ENCODE measurements at places on chromosomes 13 and 19.

- no peak overlapping the region for H3K27ac ChIP-seq
- no peak overlapping the region for H3K4me3 ChIP-seq
- H3K27me3 ChIP-seq: no peaks in the 10 kb centered on the region
- peaks cover 32% of the 10 kb centered on the region for H3K36me3 ChIP-seq
- no peaks in the 10 kb centered on the region for H3K4me1 ChIP-seq
- peak; percentile 48 for DNase-seq
Measured at GRCh38 chr13:45393941-45394570, 24.1 kb downstream of the SLC25A30 start.

DNA sequence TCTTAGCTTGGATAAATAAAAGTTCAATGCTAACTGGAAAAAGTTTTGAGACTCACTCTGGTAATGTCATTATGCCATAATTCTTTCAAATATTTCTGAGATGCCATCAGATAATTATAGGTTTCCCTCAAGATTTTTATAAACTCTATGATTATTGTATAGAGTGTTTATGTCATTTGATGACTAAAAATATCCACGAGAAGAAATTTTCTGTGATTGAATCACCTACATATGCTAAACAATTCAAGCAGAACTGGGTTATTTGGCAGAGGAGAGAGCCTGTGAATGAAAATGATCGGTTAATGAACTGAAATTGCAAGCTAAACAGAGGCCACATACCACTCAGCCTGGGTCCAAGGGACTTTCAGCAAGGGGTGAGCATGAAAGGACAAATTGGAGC lies 92.6 kb upstream of the TSC22D1 start:
- H3K4me1 ChIP-seq: no peaks in the 10 kb centered on the region
- H3K27ac ChIP-seq: no peak overlapping the region
- H3K27me3 ChIP-seq: peaks cover 2% of the 10 kb centered on the region
- H3K4me3 ChIP-seq: no peak overlapping the region

- H3K27ac ChIP-seq: no peak overlapping the region
- no peak overlapping the region for H3K4me3 ChIP-seq
- H3K36me3 ChIP-seq: no peaks in the 10 kb centered on the region
- H3K27me3 ChIP-seq: peaks cover 10% of the 10 kb centered on the region
- H3K4me1 ChIP-seq: no peaks in the 10 kb centered on the region
Measured at GRCh38 chr13:27381601-27382000, 42.8 kb upstream of the GTF3A start.

- no peak for DNase-seq
- H3K4me1 ChIP-seq: no peaks in the 10 kb centered on the region
- H3K27me3 ChIP-seq: peaks cover 83% of the 10 kb centered on the region
- H3K27ac ChIP-seq: no peak overlapping the region
- H3K4me3 ChIP-seq: no peak overlapping the region
Measured at GRCh38 chr13:111117289-111117688, 2.2 kb downstream of the ARHGEF7 start.

GRCh38 chr13:64928696-64929499 lies 2301.2 kb downstream of the PCDH9 start:
- peak; percentile 9 for DNase-seq
- no peak overlapping the region for H3K27ac ChIP-seq
- no peaks in the 10 kb centered on the region for H3K27me3 ChIP-seq
- H3K36me3 ChIP-seq: no peaks in the 10 kb centered on the region
- H3K4me3 ChIP-seq: no peak overlapping the region
- H3K4me1 ChIP-seq: no peaks in the 10 kb centered on the region

GRCh38 chr13:112161521-112162301 lies 94.8 kb downstream of the SOX1 start:
- peaks cover 17% of the 10 kb centered on the region for H3K4me1 ChIP-seq
- no peaks in the 10 kb centered on the region for H3K27me3 ChIP-seq
- H3K4me3 ChIP-seq: no peak overlapping the region

DNA sequence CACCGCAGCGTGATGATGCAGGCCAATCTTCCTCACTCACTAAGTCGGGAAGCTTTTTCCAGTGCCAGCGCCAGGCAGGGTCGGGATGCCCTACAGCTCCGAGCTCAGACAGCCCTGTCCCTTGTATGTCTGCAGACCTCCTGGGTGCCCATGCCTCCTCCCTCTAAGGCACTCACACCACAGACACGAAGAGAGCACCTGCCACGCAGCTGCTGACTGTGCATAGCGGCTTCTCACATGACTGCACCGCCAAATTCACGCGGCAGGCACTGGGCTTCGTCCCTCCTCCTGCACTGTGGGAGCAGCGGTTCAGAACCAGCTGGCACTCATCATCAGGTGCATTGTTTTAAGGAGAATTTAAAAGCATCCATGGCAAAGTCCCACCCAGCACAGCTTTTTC lies 88.1 kb downstream of the SLC7A1 start:
- peaks cover 12% of the 10 kb centered on the region for H3K36me3 ChIP-seq
- no peak for DNase-seq
- no peak overlapping the region for H3K27ac ChIP-seq
- no peaks in the 10 kb centered on the region for H3K27me3 ChIP-seq

GRCh38 chr13:54536112-54536511 lies 1507.5 kb downstream of the OLFM4 start:
- no peaks in the 10 kb centered on the region for H3K36me3 ChIP-seq
- H3K27me3 ChIP-seq: no peaks in the 10 kb centered on the region
- no peak overlapping the region for H3K4me3 ChIP-seq
- no peaks in the 10 kb centered on the region for H3K4me1 ChIP-seq
- no peak overlapping the region for H3K27ac ChIP-seq

GRCh38 chr13:46121033-46121432 lies 16.2 kb upstream of the CPB2 start:
- H3K27me3 ChIP-seq: no peaks in the 10 kb centered on the region
- H3K27ac ChIP-seq: peak overlapping the region; percentile 99
- peaks cover 92% of the 10 kb centered on the region for H3K4me1 ChIP-seq
- no peaks in the 10 kb centered on the region for H3K36me3 ChIP-seq
- DNase-seq: no peak

- no peak overlapping the region for H3K4me3 ChIP-seq
- H3K27ac ChIP-seq: no peak overlapping the region
- no peaks in the 10 kb centered on the region for H3K27me3 ChIP-seq
Measured at GRCh38 chr13:37383046-37383445, 215.5 kb downstream of the POSTN start.

DNA sequence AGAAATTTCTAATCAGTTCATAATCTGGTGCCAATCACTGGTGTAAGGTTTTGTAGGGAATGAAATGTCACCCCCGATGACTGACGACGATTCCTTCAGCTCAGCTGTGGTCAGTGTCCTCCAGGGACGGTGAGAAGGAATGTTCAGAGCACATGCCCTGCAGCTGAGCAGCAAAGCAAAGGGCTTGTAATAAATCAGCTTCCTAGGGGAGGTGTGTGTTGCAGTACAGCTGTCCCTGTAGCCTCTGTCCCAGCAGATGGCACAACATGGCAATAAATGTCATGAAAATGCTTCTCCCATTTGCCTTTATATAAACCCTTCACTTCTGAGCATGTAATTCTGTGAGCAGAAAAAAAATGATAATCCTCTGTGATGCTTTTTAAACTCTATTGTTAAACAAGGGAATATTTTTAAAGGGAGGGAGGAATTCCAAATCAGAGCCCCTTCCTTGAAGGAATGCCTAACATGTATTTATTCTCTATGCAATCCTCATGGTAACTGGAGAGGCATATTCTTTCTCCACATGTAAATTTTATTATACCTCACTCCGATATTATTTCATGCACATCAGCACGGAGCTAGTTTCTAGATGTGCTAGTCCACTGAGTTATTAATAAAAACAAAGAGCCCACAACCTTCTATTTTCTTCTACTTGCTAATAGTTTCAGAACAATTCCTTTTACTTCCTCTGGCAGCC lies 102.5 kb downstream of the FAM216B start:
- no peak overlapping the region for H3K27ac ChIP-seq
- DNase-seq: no peak
- no peak overlapping the region for H3K4me3 ChIP-seq
- no peaks in the 10 kb centered on the region for H3K4me1 ChIP-seq
- H3K27me3 ChIP-seq: no peaks in the 10 kb centered on the region

DNA sequence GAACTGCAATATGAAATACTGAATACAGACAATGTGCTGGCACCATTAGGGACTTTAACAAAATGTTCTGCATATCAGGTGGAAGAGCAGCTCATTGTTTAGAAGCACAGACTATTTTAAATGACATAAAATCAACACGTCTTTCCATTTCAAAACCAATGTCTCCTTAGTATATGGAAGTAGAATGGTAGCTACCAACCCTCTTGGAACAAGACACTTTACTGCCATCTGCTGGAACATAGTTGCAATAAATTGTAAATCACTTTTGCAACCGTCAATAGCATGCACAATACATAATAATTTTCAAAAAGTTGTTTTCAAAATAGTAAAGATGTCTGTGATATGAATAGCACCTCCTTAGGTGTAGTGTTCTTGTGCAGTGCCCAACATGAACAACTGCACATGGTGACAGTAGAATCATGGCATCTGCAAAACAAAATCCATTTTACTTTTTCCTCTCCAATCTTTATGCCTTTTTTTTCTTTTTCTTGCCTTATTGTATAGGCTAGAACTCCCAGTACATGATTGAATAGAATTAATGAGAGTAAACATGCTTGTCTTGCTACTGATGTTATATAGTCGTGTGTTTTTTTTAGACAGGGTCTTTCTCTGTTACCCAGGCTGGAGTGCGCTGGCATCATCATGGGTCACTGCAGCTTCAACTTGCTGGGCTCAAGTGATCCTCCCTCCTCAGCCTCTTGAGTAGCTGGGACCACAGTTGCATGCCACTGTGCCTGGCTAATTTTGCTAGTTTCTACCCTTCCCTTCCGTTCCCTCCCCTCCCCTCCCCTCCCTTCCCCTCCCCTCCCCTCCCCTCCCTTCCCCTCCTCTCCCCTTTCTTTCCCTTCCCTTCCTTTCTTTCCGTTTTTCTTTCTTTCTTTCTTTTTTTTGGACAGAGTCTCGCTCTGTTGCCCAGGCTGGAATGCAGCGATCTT lies 7.8 kb upstream of the LYPD5 start:
- no peaks in the 10 kb centered on the region for H3K36me3 ChIP-seq
- H3K4me3 ChIP-seq: no peak overlapping the region
- no peaks in the 10 kb centered on the region for H3K4me1 ChIP-seq
- H3K27ac ChIP-seq: no peak overlapping the region
- no peaks in the 10 kb centered on the region for H3K27me3 ChIP-seq

DNA sequence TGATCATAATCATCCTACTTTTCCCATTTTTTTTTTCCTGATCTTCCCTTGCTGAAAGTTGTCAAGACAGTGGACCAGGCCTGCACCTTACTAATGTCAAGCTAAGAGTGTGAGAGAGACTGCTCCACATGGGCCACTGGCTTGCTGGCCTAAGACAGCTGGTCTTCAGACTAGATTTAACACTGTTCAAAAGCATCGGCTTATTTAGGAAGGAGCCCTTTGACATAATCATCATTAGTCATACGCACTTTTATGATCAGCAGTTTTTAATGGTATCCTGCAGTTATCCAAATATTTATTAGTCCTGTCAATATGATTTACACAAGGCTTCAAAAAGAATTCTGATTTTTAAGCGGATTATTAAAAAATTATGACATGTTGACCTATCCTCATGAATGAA lies 270.6 kb downstream of the DNAJC15 start:
- no peak for DNase-seq
- no peaks in the 10 kb centered on the region for H3K27me3 ChIP-seq
- peaks cover 44% of the 10 kb centered on the region for H3K4me1 ChIP-seq
- no peak overlapping the region for H3K27ac ChIP-seq
- H3K36me3 ChIP-seq: no peaks in the 10 kb centered on the region
- no peak overlapping the region for H3K4me3 ChIP-seq

- H3K36me3 ChIP-seq: peaks cover 22% of the 10 kb centered on the region
- no peak overlapping the region for H3K27ac ChIP-seq
- no peaks in the 10 kb centered on the region for H3K4me1 ChIP-seq
Measured at GRCh38 chr19:55228015-55228391, 560 bp downstream of the TMEM86B start.

- no peaks in the 10 kb centered on the region for H3K27me3 ChIP-seq
- H3K4me3 ChIP-seq: no peak overlapping the region
- no peaks in the 10 kb centered on the region for H3K4me1 ChIP-seq
- no peak overlapping the region for H3K27ac ChIP-seq
Measured at GRCh38 chr13:77406644-77407440, 79.9 kb upstream of the MYCBP2 start.

GRCh38 chr13:107643615-107644014 lies 571.7 kb downstream of the LIG4 start:
- DNase-seq: peak; percentile 3
- H3K4me1 ChIP-seq: no peaks in the 10 kb centered on the region
- no peaks in the 10 kb centered on the region for H3K36me3 ChIP-seq
- no peak overlapping the region for H3K27ac ChIP-seq
- no peak overlapping the region for H3K4me3 ChIP-seq

DNA sequence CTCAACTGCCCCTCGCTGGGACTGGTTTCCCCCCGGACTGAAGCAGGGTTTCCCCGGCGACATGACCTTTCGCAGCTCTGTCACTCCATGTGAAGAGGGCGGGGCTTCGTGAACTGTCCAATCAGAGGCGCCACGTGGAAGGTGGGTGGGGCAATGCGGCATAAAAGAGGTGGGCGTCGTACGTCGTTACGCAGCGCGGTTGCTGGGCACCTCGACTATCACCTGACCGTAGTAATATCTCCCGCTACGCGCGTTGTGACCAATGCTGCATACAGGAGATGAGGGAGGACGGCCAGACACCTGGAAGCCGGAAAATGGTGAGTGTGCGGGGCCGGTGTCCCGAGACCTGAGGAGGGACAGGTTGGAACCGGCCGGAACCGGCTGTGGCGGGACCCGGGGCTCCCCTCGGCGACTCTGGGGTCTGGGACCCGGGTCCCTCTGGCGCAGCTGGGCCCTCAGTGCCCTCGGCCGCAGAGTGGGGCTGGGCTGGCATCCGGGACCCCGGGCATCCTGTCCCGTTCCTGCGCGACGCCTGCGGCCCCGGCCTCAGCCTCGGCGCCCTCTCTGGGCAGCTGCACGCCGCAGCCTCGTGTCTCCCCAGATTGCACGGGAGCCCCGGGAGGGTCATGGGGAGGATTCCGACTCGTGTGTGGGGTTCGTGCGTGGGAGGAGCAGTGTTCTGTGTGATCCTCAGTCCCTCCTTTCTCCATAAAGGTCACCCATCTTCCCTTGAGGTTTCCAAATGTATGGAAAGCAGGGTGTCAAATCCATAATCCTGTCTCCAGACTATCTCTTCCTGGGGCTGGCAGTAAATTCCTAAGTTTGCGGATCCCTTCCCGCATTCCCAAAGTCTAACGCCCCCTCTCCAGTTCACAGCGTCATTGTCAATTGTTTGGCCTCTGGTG lies 32.2 kb downstream of the ZNF136 start:
- peak; percentile 44 for DNase-seq
- no peaks in the 10 kb centered on the region for H3K27me3 ChIP-seq
- peaks cover 7% of the 10 kb centered on the region for H3K36me3 ChIP-seq

DNA sequence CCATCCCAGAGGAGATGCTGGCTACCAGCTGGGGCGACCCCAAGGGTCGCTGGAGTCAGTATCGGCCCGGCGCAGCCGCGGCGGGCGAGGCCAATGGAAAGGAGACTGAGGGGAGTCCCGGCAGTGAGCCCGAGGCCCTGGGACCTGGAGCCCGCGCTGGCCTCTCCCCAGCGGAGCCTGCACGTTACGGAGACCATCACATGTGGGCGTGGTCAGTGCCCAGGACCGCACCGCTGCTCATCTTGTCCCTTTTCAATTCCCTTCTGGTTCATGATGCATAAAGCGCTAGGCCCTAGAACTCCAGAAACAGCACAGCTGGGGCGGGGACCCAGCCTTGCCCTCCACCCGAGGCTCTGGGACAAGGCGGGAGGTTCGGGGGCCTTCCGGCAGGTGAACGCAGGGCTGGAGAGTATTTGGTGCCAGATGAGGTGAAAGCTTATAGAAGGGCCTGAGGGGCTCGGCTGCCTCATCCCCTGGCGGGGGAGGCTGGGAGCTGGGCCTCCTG lies 8.0 kb downstream of the C19orf25 start:
- DNase-seq: peak; percentile 61
- peak overlapping the region; percentile 35 for H3K4me3 ChIP-seq
- H3K36me3 ChIP-seq: no peaks in the 10 kb centered on the region

GRCh38 chr13:107534548-107534947 lies 680.8 kb downstream of the LIG4 start:
- no peaks in the 10 kb centered on the region for H3K27me3 ChIP-seq
- no peaks in the 10 kb centered on the region for H3K4me1 ChIP-seq
- no peak overlapping the region for H3K4me3 ChIP-seq
- no peak overlapping the region for H3K27ac ChIP-seq
- no peaks in the 10 kb centered on the region for H3K36me3 ChIP-seq
